Fibroblast of gingiva (primary cell): ENCODE measurements at places on chromosomes 6 and 20.

DNA sequence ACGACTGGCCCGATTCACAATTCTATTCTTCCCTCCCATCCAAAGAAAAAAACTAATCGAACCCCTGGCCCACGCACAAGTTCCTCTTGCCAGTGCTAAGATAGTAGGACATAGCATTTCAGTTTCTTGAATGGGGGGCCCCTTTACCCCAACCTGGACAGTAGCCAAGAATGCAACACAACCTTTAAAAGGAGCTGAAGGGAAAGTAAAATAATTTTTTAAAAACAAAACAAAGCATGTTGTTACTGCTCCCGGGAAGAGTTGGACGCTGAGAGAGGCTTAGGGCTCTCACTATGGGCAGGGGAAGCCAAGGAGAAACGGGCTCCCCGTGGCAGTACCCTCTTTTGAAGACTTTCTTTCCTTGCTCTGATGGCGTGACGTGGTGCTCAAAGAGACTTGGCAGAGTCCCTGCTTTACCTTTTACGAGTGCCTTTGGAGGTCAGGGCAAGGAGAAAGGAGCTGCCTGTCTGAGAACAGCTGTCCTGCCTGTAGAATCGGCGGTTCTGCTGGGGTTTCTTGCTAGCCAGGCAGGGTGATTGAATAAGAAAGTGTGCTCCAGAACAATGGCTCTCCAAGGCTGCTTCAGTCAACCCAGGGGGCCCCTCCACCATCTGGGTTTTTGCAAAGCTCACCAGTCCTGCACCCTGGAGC, 5.8 kb downstream of the TFAP2C start:
- no peak for DNase-seq

- DNase-seq, result no peak
These were observed 218.9 kb downstream of the EYA4 start for GRCh38 chr6:133460101-133460500.

DNA sequence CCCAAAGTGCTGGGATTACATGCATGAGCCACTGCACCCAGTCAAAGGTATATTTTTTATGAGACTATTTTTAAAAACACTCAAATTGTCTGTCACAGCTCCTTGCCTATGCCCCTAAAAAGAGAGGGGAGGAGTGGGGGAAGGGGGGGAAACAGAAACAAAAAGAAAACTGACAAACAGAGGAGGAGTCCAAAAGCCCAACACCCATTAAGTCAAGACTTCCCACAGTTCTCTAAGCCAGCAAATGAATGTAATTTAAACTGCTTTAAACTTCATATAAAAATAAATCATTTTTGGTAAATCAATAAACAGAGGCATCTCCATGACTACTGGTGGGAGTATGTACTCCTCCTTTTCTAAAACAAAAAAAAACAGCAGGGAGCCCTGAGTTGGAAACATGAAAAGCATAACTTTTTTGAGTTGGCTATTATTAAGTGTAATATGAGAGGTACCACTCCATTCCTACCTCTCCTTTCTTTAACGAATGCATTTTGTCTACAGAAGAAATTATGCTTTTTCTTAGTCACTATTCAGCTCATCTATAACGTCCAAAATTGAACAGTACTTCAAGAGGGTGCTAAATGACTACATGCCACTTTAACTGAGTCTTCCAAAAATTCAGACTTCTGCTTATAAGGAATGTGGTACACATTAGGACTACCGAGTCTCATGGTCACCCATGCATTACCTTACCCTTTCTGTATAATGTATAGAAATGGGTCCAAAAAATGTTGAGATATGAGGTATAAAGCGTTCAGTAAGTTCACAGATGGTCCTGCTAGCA, 119.0 kb upstream of the PRSS16 start:
- DNase-seq, result no peak

DNA sequence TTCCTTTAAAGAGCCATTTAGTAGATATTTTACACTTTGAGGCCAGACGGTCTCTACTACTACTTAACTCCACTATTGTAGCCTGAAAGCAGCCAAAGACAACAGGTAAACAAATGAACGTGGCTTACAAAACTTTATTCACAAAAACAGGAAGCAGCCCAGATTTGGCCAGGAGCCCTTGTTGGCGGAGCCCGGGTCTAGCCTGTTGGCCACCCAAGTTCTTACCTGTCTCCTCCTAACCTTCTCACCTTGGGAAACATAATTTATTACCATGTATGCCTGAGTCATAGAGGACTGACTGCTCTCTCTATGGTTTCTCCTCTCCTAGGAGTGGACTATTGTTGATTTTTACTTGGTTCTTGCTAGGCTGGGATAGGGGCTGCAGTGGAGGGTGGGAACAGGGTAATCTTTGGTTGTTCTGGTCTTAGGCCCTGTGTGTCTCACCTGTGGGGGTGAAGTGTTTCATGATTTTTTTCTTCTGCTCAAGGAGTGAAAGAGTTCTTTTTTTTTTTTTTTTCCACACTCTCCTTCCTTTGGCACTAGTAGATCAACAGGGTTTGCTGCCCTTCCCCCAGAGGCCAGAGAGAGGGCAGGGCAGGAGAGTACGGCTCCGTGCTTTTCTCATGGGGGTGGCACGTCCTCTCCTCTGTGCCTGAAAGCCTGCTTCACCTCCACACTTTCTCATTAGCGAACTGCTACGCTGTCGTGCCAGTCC, 90.0 kb downstream of the RPP40 start:
- no peak for DNase-seq

DNA sequence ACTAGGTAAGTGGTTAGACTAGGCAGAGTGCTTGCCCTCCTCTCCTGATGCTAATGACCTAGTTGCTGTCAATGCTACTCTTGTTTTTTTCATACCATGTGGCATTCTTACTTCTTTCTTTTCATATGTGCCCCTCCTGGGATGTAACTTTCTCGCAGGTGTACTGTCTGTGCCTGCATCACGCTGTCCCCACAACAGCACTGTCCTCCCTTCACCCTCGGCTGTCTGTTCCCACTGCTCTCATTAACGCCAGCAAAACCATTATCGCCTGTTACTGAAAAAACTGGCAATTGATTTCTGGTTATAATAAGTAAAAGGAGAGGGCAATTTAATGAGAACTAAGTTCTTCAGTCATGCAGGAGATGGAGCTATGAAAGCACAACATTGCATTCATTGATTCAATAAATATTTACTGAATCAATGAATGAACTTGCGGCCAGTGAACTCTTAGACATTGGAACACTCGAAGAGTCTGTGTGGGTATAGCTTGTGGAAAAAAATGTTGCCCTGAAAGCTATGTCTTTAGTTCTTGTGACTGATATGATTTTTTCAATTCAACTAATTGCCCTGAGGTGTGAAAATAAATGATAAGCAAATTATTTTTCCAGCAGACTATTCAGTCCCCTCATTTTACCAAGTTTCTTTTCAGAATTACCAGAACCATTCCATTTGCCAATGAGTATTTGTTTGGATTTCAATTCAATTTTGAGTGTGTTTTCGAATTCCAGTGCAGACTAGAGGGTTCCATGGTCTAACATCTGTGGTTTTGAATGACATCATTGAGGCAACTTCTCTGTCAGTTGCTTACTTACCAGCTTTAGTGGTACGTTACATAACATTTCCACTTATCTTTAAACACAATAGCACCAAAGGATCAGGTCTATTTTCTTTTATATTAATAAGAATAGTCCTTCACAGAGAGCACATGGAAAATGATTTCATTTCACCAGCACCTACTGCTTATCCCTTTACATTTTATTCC, 2.1 kb downstream of the SLC17A4 start:
- no peak for DNase-seq

GRCh38 chr20:6744805-6745204, 22.7 kb upstream of the BMP2 start:
- DNase-seq, result peak; percentile 7

DNA sequence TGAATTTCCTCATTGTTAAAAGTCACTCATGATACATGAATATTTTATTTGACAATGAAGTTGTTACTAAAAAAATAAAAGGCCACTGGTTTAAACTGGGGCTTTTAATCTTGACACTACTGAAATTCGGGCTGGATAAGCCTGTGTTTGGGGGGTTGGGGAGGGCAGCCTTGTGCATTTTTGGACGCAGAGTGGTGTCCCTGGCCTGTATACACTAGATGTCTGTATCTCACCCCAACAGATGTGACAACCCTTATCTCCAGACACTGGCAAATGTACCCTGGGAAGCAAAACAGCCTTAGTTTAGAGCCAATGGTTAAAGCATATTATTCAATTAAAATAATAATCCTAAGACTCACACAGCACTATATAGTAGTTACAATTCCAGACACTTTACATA, 24.8 kb downstream of the MAN1A1 start:
- DNase-seq, result no peak
